ENCODE measurements at places on chromosomes 1 and 21.
A peak's percentile ranks its signal among the peaks of the same experiment; 100 is the strongest.

DNA sequence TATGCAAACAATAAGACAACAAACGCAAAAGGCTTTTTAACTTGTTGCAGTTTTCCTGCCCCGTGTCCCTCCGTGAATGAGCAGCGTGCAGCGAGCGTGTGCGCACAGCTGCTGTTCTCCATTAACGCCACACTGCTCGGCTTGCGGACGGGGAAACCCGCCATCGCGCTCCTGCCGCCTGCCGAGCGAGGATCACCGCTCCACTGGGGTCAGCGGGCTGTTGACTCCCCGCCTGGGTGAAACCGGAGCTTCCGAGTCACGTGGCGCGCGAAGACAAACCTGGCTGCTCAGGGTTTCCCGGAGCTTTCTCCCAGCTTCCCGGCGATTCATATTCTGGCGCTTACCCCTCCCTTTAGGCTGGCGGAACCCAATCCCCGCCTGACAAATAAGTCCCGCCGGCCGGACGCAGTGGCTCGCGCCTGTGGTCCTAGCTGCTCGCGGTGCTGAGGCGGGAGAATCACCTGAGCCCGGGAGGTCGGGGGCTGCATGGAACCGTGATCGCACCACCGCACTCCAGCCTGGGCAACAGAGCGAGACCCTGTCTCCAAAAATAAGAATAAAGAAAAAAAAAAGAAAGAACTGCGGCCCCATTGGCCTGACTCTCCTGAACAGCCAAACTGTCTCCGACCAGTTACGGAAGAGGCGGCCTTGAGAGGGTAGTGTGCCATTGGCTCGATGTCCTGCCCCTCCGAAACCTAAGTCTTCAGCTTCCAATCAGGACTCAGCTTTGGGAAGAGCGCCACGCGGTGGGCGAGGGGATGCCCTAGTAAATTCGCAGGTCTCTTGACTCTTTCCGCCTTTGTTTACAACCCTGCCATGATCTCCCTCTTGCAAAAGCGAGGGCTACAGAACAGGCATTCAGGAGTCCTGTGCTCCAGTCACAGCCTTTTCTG is at the start of gene CREB3L4:
TSS of gene CREB3L4 (plus strand) at position 796 of the 893 bp plus-strand sequence. CDS start 624 bp downstream, outside the sequence.
- DNase-seq = peak; percentile 87

DNA sequence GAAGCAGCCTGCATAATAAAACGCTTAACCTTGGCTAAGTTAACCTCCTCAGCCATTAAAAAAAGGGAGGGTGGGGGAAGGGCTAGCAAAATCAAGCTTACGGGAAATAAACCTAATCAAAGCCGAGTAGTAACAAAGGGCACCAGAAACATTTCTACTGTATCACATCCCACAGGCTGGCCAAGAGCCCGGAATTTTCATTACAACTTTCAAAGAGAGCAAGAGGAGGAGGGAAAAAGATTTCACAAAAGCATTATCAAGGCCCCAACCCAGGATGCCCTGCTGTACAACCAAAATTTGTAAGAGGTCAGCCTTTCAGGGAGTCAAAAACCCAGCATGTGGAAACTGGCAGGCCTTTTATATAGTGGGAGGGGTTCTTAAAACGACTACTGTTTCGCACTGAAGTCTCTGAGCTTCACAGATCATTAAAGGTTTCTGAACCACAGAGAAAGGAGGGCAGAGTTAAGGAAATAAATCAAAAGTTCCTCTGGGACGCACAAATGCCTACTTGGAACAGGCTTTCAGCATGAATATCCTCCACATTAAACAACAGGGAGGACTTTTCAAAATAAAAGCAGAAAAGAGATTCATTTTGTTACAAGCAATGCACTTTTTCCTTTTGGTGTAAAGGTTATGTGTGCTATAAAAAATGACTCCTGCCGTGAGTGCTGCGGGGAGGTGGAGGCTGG is 90.4 kb downstream of the SLC45A1 start:
- no peak for DNase-seq

GRCh38 chr21:34022627-34023335 is 50.6 kb upstream of the MRPS6 start:
- peak; percentile 40 for DNase-seq

DNA sequence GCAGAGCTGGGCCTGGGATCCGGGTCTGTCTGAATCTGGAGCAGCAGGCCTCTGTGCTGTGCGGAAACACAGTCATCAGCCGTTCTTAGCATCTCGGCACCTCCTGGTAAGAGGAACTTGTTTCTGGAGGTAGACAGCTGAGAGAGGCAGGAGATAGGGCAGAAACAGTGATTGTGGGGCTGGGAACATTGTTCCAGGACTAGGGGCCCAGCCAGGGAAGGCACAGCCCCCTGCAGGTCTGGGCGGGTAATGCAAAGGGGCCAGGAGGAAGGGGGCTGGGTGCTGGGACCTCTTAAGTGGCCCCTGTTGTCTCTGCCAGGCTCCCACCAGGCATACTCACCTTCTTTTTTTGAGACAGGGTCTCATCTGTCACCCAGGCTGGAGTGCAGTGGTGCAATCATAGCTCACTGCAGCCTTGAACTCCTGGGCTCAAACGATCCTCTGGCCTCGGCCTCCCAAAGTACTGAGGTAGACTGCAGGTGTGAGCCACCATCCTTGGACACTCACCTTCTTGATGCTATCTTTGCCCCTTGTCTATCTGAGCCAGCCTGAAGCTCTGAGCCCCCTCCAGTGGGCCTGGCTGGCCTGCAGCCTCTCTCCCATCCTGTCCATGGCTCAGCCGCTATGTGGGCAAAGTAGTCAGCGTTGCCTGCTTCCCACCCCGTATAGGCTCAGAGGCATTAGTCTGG is 134.3 kb upstream of the ZBTB40 start:
- DNase-seq = peak; percentile 18

- no peak for DNase-seq
Observed at GRCh38 chr1:155207806-155208540, at the start of gene THBS3. THBS3 (minus strand) TSS chr1:155207897; CDS start chr1:155207876, 21 bp downstream.

GRCh38 chr1:175209493-175209921 is 16.9 kb upstream of the KIAA0040 start:
- no peak for DNase-seq

GRCh38 chr1:83508485-83509151 is 490.3 kb downstream of the TTLL7 start:
- peak; percentile 11 for DNase-seq

DNA sequence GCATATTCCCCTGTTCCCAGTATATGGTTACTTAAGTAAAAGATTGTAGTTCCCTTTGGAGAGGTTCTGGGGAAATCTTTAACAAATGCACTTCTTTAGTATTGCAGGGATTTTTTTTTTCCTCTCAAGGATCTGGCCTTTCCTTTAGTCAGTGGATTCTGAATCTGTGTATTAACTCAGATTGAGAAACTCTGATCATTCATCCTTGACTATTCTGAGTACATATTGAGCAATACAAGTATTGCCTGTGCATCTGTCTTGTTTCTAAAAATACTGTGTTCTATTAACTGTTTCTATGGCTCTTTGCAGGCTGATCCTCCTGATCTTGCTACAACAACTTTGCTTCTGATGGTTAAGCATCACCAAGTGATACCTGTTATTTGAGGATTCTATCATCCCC is 67.8 kb upstream of the FGGY start:
- DNase-seq = no peak

GRCh38 chr21:33374450-33375096 is 28.6 kb upstream of the IFNGR2 start:
- DNase-seq = peak; percentile 23

DNA sequence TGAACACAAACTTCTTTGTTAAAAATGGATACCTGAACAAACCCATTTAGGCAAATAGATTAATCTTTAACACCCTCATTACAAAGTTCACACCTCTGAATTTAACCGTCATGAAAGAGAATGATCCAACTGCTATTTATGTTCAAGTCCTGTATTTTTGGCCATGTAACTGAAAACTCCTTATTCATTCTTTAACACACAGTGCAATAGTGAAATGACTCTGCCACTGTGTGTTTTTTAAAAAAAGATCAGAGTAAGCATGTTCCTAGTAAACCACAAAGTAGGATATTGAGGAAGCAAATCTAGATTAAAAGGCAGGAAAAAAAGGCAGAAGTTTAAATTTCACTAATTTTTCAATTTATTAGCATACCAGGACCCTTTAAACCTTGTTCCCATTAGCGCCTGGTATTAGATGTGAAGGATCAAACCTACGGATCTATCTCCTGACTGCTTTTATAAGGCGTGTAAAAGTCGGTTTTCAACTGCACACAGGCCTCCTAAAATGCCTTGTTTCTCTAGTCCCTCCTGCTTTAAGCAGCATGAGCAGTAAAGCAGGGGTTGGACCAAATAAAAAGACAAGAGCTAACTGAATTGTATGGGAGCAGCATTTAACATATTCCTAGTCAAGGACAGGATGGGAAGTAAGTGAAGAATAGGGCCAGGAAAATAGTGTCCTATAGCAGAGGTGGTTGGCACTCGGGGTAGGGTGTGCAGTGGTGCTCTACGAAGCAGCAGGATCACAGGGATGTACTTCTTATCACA is 33.4 kb downstream of the NUCKS1 start:
- no peak for DNase-seq

GRCh38 chr1:87398641-87399040 is 70.0 kb downstream of the LMO4 start:
- no peak for DNase-seq

DNA sequence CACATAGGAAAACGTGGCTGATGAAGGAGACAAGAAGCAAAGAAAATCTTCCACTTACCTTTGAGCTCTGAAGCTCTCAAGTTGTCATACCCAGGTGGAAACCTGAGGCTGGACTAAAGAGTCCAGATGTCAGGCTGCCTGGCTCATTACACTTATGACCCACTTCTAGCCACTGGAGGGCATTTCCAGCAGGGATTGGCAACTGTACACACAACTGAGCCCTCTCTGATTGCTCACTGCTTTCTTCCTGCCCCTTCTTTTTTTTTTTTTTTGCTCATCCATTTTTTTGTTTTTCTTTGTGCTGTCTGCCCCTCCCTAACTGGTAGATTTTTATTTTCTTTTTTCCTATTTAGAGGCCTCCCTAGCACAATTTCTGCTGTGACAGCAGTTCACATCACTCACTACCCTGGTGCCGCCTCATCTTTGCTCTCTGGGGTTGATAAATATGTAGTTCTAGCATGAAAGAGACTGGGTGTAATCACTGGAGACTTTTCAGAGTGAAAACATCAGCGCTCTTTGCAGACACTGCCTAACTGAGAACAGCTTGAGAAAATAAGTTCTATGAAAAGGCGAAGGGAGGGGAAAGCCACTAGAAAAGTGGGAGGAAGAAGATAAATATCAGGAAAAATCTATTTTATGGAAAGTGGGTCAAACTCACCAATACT is 334.5 kb downstream of the NUF2 start:
- no peak for DNase-seq

- DNase-seq = no peak
Observed at GRCh38 chr1:205304695-205305070, 16.9 kb downstream of the NUAK2 start.

- DNase-seq = no peak
Observed at GRCh38 chr1:112727716-112728115, 12.6 kb upstream of the PPM1J start.

GRCh38 chr1:209659909-209660308 is 7.7 kb upstream of the LAMB3 start:
- DNase-seq = peak; percentile 51

DNA sequence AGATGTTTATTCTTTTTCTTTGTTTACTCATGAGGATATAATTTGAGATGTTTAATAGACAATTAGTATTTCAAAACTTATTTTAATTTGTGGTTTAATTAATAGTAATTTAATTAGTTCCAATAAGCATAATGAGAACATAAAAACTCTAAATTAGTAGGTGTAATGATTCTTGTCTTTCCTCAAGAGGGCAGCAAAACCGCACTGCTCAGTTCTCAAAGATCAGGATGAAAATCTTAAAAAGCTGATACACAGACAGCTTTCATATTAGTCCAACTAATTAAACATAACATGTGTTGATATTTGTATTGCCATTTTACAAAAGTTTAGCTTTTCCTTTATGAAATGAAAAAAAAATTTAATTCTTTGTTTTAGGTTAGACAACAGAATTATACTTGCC is 106.7 kb upstream of the C21orf91 start:
- no peak for DNase-seq

GRCh38 chr1:3053986-3054385 is 15.0 kb upstream of the PRDM16 start:
- no peak for DNase-seq

- DNase-seq = peak; percentile 31
Observed at GRCh38 chr1:24526940-24527542, 24.4 kb downstream of the RCAN3 start.

- DNase-seq = no peak
Observed at GRCh38 chr1:45730780-45731319, 19.6 kb downstream of the IPP start.

DNA sequence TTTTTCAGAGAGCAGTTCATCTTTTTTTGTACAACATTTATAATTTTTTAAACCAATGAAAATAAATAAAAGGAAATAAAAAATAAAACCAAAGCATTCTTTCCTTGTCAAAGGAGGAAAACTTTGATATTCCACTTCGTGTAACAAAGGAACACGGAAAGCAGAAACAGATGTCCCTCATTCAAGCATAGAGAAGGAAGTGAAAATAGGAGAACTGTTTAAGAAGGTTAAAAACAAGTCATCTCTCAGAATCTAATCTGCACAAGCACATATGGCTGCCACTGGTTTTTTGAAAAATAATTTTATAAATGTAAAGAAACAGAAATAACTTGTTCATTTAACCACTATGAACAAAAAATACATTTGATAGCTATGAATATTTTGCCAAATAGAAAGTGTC is 35.9 kb upstream of the ZNF644 start:
- no peak for DNase-seq

DNA sequence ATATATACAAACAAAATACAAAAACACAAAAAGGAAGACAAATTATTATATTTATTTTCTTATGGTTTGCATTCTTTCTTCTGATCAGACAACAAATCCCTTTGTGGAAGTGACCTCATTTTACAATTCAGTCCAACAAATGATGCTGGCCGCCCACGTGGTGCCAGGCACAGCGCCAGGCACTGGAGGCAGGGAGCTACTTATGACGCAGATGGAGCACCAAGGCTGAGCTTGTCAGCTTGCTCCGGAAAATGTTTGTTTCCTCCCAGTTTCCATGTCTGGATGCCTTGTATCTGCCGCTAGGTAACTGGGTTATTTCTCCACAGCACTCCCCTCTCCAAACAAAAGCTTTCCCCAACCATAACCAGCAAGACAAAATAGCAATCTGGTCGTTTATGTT is 30.7 kb upstream of the CD34 start:
- peak; percentile 91 for DNase-seq

DNA sequence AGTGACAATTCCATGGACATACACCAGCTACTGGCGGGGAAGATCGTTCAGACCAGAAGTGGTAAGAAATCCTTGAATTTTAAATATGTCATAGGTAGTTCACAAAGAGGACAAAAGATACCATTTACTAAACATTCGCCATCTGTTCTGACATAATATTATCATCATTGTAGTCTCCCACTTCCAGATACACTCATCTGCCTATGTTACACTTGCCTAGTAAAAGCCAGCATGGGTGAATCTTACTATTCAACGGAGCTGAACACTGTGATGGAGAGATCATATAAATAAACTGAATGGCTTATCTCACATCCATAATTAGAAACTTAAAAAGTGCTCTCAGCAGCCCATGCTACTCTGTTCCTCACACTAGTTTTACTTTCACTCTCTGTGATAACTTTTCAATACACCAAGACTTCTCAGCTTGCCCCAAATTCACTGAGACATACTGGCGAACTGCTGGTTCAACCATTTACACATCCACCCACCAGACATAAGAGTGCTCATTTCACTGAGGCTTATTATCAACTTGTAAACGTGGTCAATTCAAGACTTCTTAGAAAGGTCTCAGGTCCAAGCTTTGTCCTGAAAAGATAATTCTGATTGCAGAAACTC is 463 bp upstream of the PRRC2C start:
- DNase-seq = no peak
